Stimulated activated CD4-positive, alpha-beta T cell treated with anti-CD3 and anti-CD28 coated beads, Interleukin-12 subunit alpha, Interleukin-12 subunit beta, amount 100 ng/mL, for 24 hours (primary cell): ENCODE measurements at places on chromosomes 6 and 20.
A peak's percentile ranks its signal among the peaks of the same experiment; 100 is the strongest.

- no peak for DNase-seq
Measured at GRCh38 chr6:69609836-69610472, 186.9 kb downstream of the LMBRD1 start.

- no peak for DNase-seq
Measured at GRCh38 chr20:18256440-18257090, 31.8 kb upstream of the ZNF133 start.

GRCh38 chr20:35171753-35172433 lies at the start of gene PROCR:
Gene PROCR (plus strand): TSS chr20:35172072. CDS start chr20:35172155, 83 bp downstream.
- DNase-seq, result no peak

DNA sequence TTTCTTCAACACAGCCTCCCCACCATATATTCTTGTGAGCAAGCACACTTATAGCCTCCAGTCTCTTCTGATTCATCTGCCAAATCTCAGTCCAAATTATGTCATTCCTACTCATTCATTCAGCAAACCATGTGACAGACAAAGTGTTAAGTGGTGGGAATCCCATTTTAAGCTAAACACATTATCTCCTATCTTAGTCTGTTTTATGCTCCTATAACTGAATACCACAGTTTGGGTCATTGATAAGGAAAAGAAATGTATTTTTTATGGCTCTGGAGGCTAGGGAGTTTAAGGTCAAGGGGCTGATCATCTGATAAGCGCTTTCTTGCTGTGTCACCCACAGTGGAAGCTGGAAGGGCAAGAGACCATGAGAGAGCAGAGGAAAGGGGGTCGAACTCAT lies 23.9 kb upstream of the SMIM13 start:
- no peak for DNase-seq

DNA sequence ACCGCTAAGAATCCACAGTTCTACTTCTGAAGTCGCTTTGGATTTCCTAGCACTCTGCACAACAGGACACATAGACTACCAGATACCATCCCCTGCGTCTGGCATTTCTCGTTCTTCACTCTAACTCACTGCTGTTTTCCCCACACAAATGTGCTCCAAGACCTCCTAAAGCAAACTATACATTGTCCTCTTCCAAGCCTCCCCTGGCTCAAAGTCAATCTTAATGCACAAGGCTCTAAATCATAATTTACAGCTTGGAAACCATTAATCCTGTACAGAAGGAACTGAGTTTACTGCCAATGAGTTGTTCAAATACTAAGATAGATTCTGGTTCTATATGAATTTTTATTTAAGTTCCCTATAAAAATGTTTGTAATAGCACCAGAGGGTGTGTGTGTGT lies 128.5 kb downstream of the HIVEP2 start:
- no peak for DNase-seq

DNA sequence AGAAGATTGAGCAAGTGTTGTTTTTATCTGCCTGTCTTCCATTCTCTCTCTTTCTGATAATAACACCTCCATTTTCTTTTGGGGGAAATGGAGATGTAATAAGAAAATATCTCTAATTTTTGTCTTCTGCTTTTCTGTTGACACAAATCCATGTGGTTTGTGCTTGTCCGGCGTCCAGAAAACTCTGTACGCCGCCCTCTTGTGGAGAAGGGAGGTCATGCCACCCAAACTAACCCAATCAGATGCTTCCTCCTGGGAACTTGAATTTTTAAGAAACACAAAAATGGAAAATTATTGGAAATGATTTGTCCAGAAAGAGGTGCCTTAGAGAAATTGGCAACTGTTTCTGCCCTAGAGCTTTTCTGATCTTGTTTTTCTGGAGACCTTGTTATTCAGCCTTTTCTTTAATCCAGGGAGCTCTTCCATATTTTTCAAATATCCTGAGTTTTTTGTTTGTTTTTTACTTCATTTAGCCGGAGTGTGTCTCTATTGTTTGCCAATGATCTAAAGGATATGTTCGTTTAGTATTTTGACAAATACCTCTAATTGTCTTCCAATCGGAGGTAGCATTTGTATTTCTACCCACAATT lies 17.8 kb upstream of the FNDC1 start:
- DNase-seq, result peak; percentile 39

DNA sequence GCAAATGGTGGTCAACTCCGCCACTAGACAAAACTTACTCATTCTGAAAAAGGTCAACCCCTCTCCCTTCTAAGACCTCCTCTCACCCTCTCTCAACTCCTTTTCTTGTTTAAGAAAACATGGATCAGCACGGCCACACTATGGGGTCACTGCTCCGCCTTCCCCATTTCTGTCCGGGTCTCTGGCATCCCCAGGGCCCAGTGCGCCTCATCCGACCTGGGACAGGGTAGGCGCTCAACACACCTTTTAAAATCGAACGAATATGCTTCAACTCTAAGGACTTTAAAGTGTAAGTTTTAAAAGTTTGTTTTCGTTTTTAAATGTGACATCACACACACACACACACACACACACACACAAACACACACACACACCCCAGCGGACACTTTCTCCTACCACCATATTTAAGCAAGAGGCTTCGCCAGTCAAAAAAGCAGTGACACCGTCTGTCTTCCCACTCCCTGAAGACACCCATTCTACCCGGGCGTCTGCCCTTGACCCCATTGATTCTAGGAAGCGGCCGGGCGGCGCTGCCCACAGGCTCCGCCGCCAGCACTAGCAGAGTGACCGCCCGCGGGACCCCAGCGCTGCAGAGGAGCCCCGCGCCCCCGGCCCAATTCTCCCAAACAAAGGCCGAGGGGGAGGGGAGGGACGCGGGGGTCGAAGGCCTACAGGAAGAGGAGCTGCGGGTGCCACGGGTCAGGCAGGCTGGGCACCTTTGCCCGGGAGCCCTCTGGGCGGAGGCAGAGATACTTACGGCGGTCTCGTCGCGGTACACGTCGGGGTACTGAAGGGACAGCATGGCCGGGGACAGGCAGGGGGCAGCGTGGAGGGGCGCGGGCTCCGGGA lies 568 bp downstream of the PREP start:
- no peak for DNase-seq
